ENCODE measurements at places on chromosomes 3 and 15.
A peak's percentile ranks its signal among the peaks of the same experiment; 100 is the strongest.

GRCh38 chr3:52532517-52532837 lies 1.2 kb downstream of the NT5DC2 start:
- no peak for DNase-seq

GRCh38 chr3:65101450-65101849 lies 413.6 kb upstream of the ADAMTS9 start:
- DNase-seq = no peak

DNA sequence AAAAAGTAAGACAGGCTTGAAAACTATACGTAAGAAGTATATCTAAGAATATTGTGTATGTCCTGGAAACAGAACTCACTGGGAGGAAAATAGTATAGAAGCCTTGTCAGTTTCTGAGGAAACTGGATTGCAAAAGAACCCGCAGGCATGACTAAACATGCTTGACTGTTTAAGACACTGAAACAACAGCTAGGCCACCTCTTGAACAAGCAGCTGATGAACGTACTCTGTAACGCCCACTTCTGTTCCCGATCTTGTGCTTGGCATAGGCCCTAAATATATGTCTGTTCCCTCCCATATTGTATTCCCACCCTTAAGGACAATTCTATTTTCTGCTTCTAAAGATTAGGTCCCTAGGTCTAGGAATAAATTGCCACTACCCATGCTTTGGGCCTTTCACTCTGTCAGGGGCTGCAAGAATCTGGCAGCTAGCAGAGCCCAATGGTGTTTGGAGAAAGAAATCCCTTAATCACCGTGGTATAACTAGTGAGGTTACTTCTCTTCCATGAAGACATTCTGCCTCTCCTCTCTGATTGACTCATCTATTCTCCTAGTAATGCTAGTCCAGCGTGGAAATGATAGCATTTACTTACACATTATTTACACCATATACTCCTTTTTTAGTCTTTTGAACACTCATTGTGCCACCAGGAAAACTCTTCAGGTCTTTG lies 46.2 kb downstream of the CD200 start:
- no peak for DNase-seq

DNA sequence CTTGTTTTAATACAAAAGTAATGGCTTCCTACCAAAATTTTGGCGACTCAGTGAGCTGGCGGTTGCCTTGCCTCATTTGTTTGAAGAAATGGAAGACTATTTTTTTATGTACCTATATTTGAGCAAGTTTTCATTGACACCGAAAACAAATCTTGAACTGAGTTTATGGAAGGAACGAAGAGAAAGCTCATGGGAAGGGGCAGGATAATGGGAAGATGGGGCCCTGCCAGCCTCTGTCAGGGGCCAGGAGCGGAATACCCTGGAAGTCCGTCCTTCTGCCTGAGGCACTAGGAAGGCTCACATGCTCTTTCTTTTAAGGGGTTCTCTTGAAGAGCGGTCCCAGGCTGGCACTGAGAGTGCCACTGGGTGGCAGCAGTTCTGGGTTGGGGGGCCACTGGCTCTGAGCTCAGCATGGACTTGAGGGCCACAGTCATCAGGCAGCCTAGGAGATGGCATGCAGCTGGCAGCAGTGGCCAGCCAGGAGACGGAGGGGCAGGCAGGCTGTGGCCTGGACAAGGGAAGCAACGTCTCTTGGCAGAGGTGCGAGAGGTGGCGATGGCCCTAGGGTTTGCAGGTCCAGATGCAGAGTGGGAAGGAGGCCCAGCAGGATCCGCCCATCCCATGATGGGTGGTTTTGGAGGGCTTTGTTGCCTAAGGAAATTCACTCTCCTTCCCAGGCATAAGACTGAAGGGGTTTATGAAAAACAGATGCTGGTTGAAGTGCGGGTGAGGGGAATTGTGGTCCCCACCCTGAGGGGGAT lies 41.6 kb downstream of the ISG20 start:
- no peak for DNase-seq

DNA sequence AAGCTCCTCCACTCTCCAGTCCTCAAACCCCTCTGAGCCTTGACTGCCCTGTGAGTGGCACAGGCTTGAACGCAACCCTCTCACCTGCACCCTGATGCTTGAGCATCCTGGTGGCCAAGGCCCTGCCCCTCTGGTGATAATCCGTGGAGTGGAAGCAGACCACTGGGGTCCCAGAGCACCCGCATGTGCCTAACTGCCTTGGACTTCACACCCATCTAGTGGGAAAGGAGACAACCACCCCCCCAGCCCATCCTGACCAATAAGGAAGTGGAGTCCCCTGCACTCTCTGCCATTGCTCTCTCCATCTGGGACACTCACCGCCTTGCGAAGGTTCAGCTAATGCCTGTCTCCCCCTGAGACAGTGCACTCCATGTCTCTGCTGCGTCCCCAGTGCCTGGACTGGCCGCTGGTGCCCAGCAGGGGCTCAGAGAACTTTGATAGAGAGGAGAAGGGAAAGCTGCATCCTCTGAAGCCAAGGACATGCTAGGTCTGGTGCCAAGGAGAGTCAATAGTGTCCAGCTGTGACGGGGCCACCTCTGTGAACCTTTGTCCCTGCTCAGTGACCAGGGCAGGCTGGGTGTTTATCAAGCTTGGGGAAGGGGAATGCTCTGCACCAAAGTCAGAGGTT lies 3.4 kb downstream of the KLF15 start:
- peak; percentile 21 for DNase-seq

DNA sequence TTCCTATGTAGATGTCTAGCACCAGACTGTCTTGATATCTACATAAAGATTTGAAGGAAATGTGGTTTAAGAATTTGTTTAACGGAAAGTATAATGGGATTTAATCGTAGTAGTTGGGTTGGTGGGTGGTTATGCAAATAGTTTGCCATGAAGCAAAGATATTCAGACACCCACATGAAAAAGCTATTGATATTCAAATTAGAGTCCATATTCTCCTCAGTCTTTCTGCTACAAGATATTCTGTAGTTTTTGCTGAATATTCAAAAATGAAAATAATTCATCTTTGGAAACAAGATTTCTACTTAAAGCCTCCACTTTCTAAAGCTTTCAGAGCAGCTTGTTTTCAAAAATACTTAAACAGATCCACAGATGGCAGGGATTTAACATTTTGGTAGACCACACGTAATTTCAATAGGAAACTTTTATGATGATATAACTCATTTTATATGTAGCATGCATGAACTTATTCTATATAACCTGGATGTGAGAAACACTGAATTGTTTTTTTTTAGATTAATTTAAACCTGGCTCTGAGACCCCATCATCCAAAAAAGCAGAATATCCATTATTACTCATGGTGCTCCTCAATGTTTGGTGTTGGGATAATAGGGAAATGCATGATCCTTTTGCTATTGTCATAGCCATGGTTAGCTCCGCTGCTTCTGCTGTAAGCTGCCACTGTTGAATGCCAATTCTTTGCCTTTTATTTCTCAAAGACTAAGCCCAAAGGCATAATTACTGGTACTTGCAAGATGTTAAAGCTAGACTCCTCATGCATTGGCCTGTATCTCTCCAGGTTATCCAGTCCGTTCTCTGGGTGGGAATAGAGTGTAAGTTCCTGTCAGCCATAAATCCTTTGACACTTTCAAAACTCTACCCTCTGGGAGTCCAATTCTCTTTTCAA lies 98.0 kb downstream of the GMNC start:
- DNase-seq = no peak

- DNase-seq = no peak
Observed at GRCh38 chr3:142863010-142863817, 25.7 kb downstream of the PCOLCE2 start.

DNA sequence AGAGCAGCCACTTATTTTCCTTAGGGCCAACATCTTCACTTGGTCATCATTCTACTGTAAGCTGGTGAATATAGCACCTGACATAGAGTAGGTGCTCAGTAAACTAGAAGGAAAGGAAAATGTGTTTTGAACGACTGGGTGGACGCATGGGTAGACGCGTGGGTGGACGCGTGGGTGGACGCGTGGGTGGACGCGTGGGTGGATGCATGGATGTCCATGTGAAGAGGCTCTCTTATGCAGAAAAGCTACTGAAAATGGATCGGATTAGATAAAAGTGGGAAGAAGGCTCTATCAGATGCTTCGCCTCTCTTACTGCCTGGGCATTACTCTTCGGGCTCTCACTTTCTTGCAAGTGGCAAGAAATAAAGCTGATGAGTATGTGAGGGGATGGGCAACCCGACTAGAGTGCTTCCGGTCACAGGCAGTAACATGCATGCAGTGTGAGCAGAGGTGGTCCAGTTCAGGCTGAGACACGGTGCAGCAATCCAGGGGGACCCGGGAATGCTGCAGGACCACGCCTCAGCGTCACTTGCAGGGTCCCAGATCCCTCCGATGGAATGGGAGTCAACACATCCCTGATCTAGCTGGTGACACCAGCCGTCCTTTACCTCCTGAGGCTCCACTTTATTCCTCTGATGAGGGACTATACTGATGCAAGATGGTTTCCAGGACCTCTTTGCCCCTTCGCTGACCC lies 138.0 kb upstream of the MEF2A start:
- DNase-seq = peak; percentile 25

DNA sequence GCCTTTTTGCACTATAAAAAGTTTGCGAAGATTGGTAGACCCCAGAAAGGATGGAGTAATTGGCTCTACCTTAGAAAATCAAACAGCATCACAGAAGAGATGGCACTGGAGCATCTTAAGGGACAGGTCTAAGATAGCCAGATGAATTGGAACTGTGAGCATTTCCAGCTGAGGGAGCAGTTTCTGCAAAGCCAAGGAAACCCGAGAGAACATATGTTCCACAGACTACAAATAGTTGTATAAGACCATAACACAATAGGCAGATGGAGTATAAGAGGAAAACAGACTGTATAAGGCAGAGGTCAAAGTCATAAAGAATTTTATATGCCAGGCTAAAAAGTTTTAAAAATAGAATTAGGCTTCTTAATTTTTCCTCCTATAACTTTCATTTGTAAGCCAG lies 46.0 kb downstream of the TSC22D2 start:
- no peak for DNase-seq

DNA sequence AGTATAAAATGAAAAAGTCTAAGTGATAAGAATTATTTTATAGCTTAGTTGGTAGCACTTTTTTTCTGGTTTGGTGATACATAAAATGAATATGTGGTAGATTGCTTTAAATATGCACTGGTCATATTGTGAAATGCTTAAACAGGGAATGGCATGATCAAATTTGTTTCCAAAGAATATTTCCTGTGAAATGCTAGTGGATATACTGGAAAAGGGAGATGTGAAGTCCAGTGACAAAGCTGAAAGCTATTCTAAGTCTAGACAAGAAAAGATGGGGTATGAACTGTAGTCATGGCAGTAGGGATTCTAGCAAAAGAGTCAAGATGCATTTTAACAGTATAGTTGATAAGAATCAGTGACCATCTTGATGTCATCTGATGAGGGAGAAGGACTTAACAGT lies 98.9 kb upstream of the MME start:
- no peak for DNase-seq

GRCh38 chr3:195063581-195064193 lies 207.3 kb downstream of the XXYLT1 start:
- DNase-seq = no peak

DNA sequence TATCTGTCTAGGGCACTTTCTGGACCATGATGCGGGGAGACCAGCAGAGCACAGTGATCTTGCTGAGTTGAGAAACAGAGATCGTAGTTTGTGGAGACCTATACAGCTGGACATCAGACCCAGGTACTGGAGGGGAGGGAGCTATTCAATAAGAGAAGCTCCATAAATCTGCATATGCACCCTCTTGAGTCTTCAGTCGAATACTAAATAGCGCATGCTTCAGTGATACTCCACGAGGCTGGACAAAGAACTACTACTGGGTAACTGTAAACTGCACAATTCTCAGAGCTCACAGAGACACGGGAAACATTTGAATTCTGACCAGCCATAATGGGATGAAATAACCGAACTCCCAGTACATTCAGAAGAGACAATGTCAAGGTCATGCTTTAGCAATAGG lies 49.7 kb downstream of the MINAR1 start:
- DNase-seq = no peak

DNA sequence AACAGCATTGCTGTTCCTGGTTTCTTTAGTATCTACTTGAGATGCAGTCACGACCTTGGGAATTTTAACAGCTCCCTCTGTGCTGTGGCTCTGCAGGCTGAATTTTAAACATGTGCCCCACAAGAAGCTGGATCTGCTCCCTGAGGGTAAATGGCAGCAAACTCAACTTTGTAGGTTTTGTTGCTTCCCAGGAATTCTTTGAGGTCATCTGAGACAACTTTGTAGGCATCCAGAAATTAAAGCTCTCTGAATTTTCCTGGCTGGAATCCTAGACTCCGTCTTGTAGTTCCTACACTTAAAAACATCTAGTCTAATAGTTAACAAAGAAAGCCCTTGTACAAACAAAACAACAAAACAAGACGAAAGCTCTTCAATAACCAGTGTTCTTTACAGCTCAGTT lies 366.3 kb downstream of the FEZF2 start:
- no peak for DNase-seq

GRCh38 chr3:173411375-173411973 lies 13.9 kb downstream of the NLGN1 start:
- DNase-seq = no peak

- DNase-seq = peak; percentile 80
Observed at GRCh38 chr3:15324379-15324808, 8.0 kb downstream of the SH3BP5 start.

DNA sequence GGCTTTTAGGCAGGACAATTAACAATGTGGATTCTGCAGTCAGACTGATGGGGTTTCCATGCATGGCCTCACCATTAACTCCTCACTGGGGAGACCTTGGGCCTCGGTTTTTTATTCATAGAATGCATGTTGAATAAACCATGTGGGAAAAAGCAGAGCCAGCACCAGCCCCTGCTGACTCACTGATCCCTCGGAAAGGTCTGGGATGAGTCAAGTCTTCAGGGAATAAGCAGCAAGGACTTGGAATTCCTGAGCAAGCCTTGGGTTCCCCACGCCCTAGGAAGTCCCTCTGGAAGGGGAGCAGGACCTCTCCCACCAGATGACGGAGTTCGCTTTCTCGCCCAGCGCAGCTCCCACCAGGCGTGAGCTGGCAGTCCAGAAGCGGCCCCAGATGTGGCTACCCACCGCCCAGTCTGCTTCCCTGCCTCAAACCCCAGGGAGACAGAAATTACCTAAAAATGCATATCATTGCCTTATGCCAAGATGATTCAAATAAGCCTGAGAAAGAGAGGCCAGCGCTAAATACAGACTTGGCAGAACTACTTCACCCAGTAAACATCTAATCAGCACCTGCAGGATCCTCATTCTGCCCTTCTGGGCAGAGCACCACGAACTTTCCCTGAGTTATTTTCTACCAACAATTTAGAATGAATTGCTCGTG lies 45.4 kb downstream of the BTD start:
- no peak for DNase-seq

DNA sequence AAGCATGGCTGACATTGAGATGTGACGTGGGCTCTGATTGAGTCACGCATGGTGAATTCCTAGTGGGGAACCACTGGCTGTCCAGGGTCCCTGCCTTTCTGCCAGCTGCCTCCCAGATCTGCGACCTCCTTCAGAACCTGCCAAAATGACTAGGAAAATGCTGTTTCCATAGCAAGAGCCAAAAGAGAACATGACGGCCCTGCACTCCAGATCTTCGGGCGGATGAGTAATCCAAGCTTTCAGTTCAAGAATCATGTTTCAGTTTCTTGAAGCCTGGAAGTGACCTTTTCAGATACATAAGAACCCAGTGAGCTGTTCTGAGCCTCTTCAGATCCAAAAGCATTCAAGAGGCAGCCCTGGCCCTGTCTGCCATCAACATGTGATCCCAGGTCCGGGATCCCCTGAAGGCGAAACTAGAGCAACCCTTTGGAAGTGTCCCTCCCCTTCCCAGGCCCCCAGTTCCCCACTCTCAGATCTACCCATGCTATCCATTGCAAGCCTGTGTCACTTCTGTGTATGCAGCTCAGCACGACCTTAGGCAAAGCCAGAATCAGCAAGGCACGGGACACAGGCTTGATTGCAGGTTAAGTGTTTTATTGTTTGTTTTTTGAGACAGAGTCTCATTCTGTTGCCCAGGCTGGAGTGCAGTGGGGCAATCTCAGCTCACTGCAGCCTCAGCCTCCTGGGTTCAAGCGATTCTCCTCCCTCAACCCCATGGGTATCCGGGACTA lies 19.7 kb downstream of the ANKRD63 start:
- no peak for DNase-seq
